ENCODE measurements at places on chromosomes 11 and 22.

- no peak for DNase-seq
Measured at GRCh38 chr11:1921574-1922141, 2.2 kb downstream of the TNNT3 start.

DNA sequence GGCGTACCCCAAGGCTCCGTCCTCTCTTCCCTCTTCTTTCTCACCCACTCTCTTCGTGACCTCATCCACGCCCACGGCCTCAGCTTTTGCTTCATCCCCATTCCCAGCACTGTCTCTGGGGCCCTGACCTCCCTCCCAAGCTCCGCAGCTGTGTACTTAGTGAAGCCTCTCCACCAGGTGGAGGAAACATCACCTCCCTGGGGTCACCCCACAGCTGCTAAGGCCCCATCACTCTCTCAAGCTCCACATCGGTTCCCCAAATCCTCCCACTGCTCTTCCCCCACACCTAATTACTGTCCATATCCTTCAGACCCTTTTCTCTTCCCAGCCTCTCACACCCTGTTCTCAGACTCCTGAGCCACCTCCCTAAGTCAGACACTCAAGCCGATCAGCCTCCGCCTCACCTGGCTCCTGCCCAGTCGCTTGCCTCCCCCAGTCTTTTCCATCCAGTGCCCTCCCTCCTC is 7.9 kb upstream of the SYT7 start:
- no peak for DNase-seq

- DNase-seq, result no peak
Measured at GRCh38 chr11:89536926-89537325, 45.8 kb upstream of the NOX4 start.

- no peak for DNase-seq
Measured at GRCh38 chr11:122192634-122193255, 76.7 kb upstream of the BLID start.

GRCh38 chr22:49332691-49333090 is 495.0 kb downstream of the BRD1 start:
- DNase-seq, result no peak

DNA sequence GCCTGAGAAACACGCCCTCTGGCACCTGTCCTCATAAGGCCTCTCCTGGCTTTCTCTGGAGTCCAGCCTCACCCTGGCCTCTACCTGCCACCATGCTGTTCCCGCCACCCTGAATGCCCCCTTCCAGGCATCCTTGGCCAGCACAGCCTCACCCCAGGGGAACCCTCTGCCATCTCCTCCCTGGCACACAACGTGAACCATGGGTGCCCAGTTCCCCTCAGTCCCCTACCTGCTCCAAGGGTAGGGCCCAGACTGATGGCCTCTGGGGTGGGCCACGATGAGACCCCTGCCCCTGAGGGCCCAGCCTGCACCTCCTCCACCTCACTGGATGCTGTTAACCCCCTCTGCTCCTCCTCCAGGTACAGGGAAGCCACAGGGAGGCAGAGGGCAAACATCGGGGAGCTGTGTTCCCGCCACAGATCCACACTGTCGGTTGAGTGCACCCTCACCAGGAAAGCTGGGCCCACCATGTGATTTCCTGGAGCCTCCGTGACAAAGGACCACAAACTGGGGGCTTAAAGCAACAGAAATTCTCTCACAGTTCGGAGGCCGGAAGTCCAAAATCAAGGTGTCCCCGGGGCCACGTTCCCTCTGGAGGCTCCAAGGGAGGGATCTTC is 169.6 kb downstream of the BRD1 start:
- DNase-seq, result no peak

All from HS-5 (cell line).